ENCODE measurements at places on chromosomes 16 and 17.

DNA sequence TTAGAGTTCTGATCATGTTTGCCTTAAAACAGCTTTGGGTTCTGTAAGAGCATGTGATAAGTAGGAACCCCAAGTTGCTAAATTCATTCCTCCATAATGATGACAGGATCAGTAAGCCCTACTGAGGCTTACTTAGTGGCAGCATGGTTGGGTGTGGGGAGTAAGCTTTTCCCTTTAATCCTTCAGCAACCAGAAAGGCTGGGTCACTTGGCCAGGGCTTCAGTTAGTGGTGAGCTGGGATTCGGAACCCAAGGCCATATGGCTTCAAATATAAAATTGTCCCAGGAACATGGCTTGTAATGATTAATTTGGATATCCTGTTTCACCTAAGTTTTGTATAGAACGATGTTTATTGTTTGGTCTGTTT, 850 bp downstream of the GINS3 start:
- peak; percentile 38 for ATAC-seq

GRCh38 chr16:8847623-8848022, 21.2 kb downstream of the CARHSP1 start:
- ATAC-seq = no peak

GRCh38 chr17:27623614-27624013, 7.4 kb upstream of the LGALS9 start:
- ATAC-seq = no peak

- no peak for ATAC-seq
These were observed 26.3 kb downstream of the MYLK3 start for GRCh38 chr16:46721885-46722284.

DNA sequence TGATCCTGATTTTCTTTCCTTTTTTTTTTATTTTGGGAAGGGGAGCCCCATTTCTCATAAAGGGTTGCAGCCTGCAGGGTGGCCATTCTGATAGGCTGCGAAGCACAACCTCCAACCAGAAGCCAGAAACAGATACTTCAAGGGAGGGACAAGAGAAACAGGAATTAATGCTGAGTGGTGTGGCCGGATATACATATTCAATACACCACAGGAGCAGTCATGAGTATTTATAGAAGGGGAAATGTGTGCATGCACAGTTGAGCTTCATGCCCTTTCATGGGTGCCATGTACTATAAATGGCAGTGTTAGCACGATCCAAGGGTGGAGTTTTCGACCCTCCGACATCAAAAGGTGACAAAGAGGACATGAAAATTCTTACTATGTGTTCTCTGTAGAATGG, 320.8 kb downstream of the CBLN1 start:
- no peak for ATAC-seq

- ATAC-seq = no peak
These were observed 178.5 kb upstream of the TBX2 start for GRCh38 chr17:61221181-61221580.

- no peak for ATAC-seq
These were observed 265.0 kb downstream of the PHKB start for GRCh38 chr16:47726031-47726675.

GRCh38 chr16:85484347-85485300, 128.5 kb upstream of the GSE1 start:
- no peak for ATAC-seq

GRCh38 chr17:49731435-49731831, 23.7 kb upstream of the SLC35B1 start:
- no peak for ATAC-seq

GRCh38 chr16:27325736-27326135, 12.0 kb downstream of the IL4R start:
- no peak for ATAC-seq

GRCh38 chr17:42002792-42003301, 14.4 kb downstream of the DNAJC7 start:
- ATAC-seq = no peak

- ATAC-seq = no peak
These were observed 76.9 kb downstream of the CYB561 start for GRCh38 chr17:63369233-63369632.

GRCh38 chr17:49760932-49761558, 2.9 kb downstream of the FAM117A start:
- ATAC-seq = no peak

DNA sequence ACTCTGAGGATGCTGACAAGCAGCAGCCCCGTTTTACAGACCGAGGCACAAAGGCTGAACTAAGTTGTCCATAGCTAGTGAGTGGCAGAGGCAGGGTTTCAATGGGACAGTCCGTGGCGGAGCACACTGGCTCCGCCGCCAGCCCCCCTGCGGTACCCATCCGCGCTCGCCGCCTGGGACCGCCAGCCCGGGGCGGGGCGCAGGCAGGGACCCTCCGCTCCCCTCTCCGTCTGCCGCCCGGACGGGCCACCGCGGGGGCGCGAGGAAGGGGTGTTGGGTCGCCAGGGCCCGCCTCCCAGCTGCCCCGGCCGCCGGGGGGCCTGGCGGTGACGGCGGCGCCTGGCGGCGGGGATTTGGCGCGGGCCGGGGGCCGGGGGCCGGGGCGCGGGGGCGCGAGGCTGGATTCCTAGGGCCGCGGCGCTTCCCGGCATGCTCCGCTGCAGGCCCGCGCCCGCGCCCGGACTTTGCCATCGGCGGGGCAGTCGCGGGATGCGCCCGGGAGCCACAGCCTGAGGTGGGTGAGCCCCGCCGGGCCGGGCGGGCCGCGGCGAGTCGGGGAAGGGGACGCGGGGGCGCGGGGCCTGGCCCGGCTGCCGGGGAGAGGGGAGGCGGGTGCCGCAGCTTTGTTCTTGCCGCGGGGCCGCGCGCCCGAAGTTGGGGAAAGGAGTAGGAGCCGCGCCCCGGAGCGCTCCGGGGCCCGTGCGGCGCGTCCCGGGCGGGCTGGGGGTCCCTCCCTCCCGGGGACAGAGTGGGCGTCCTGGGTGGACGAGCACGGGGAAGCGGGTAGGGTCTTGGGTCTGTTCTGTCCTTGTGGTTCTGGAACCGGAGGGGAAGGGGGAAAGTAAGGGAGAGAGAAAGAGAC, at the start of gene TMEM98:
TSS of gene TMEM98 (plus strand) at position 430 of the 862 bp plus-strand sequence. CDS start 3,376 bp downstream, outside the sequence.
- ATAC-seq = peak; percentile 74
